ENCODE measurements at places on chromosomes 4 and X. TPM values are rescaled to one million over a fixed set of nuclear protein-coding genes. Genes with fewer than 3 reads are reported as not detected.

INTU gene
- total RNA-seq: 8.0 TPM

SAT1 gene
- 483 TPM for total RNA-seq

PAGE2B gene
- total RNA-seq: not detected

CENPI gene
- total RNA-seq: 0.26 TPM

FAM47A gene
- not detected for total RNA-seq

GRCh38 chrX:45852884-45853283 lies 652.2 kb upstream of the DIPK2B start:
- H3K36me3 ChIP-seq: no peaks in the 10 kb centered on the region
- no peak for DNase-seq
- H3K4me1 ChIP-seq: no peaks in the 10 kb centered on the region

- no peak overlapping the region for H3K4me3 ChIP-seq
- H3K27ac ChIP-seq: no peak overlapping the region
- DNase-seq: no peak
- H3K36me3 ChIP-seq: no peaks in the 10 kb centered on the region
Measured at GRCh38 chrX:74179071-74179470, 124.9 kb upstream of the ZCCHC13 start.

DNA sequence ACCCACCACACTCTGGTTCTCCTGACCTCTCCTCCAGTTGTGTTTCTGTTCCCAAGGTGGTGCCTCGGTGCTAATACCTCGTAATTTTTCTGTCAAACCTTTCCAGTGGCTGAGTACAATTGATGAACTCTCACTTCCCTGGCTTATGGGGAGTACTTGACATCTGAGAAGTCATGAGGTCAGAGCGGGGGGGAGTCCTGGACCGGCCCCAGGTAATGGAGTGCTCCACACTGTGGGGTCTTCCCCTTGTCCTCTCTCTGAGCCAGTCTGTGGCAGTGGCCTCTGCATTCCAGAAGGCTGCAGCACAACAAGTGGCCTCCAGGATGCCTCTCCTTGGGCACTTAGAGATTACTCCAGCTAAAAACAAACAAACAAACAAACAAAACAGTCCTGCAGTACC lies 122.5 kb upstream of the TRIM2 start:
- H3K4me3 ChIP-seq: no peak overlapping the region
- H3K27me3 ChIP-seq: no peaks in the 10 kb centered on the region
- H3K36me3 ChIP-seq: no peaks in the 10 kb centered on the region
- H3K4me1 ChIP-seq: peaks cover 11% of the 10 kb centered on the region

DNA sequence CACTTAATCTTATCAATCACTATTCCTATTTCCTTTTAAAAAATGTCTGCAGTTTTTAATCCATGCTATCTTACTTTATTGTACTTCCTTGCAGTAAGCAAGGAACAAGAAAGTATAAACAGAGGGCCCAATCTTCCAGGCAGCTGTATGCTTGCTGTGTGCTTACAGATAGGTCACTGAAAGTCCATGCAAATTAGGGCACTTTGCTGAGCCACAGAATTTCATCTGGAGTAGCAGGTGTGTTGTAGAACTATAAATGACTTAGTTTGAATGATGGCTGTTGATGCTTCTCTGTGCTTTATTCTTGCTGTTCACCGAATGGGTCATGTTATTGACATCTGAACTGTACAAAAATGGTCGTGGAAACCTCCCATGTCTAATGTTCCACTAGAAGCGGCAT lies 154.6 kb downstream of the ATOH1 start:
- H3K36me3 ChIP-seq: no peaks in the 10 kb centered on the region
- DNase-seq: no peak
- H3K27me3 ChIP-seq: no peaks in the 10 kb centered on the region
- H3K4me3 ChIP-seq: no peak overlapping the region

DNA sequence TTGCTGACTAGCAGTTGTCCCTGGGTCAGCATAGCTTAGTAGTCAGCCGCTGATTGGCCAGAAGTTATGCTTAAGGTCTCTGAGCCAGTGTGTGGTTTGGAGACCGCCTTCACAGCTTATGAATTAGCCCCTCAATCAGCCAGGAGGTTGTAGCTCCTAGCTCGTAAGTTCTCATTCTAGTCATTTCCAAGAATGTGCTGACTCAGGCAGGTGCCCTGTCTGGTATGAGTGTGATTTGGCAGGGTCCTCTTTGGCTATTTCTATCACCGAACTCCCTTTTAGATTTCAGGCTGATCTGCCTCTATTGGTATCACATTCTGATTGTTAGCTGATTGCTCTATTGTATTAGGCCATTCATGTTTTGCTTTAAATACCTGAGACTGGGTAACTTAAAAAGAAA lies 33.1 kb downstream of the NUDT11 start:
- no peaks in the 10 kb centered on the region for H3K4me1 ChIP-seq
- no peaks in the 10 kb centered on the region for H3K27me3 ChIP-seq
- DNase-seq: no peak
- no peak overlapping the region for H3K27ac ChIP-seq
- no peaks in the 10 kb centered on the region for H3K36me3 ChIP-seq
- no peak overlapping the region for H3K4me3 ChIP-seq

DNA sequence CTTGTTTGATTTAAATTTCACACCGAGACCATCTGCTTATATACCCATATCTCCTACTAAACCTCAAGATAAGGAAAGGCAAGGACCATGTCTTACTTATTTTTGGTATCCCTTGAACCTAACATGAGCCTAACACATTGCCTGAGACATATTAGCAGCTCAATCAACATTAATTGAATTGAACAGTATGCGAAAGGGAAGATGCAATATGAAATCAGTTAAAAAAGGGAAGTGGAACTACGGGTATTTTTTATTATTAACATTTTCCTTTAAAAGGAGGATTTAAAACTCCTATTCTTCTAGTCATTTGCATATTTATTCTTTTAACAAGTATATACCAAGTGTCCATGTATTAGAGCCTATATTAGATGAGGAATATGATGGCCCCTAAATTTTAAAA lies 197.0 kb downstream of the CAMK2D start:
- no peak for DNase-seq
- H3K27ac ChIP-seq: no peak overlapping the region
- H3K4me1 ChIP-seq: no peaks in the 10 kb centered on the region
- no peak overlapping the region for H3K4me3 ChIP-seq
- H3K36me3 ChIP-seq: no peaks in the 10 kb centered on the region

DNA sequence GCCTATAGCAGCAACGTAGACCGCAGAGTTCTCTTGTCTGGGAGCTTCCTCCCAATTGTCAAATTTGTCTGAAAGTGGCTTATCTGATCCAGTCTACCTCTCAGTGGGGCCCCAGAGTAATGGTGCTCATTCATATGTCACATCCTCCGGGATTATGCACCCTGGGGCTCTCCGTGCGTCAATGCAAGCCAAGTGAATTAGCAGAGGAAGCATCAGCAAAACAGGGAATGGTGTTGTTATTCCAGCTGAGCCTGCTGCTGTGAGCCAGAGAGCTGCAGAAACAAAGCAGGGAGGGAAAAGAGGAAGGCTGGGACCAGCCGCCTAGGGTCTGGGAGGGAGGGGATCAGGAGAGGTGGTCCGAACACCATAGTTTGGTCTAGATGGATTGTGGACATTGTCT lies 95.2 kb downstream of the CLNK start:
- H3K4me3 ChIP-seq: no peak overlapping the region
- no peaks in the 10 kb centered on the region for H3K36me3 ChIP-seq
- H3K27ac ChIP-seq: no peak overlapping the region
- no peak for DNase-seq
- H3K4me1 ChIP-seq: no peaks in the 10 kb centered on the region
- H3K27me3 ChIP-seq: no peaks in the 10 kb centered on the region

DNA sequence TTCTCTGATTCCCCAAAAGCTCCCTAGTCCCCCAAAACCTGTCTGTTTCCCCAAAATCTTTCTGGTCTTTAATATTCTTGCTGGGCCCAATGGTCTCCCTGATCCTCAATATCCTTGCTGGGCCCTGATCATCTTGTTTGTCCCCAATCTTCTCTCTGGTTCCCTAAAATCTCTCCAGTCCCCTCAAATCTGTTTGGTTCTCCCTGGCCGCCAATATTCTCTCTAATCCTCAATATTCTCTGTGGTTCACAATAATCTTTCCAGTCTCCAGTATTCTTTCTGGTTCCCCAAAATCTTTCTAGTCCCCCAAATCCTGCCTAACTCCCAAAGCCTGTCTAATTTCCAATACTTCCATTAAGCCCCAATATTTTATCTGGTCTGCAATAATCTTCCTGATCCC lies 18.5 kb downstream of the P2RY8 start:
- H3K4me1 ChIP-seq: no peaks in the 10 kb centered on the region
- H3K4me3 ChIP-seq: no peak overlapping the region
- no peak overlapping the region for H3K27ac ChIP-seq
- no peaks in the 10 kb centered on the region for H3K27me3 ChIP-seq

GRCh38 chr4:88866862-88867550 lies 169.4 kb upstream of the NAP1L5 start:
- H3K4me3 ChIP-seq: no peak overlapping the region
- no peaks in the 10 kb centered on the region for H3K4me1 ChIP-seq
- H3K27me3 ChIP-seq: no peaks in the 10 kb centered on the region
- H3K36me3 ChIP-seq: no peaks in the 10 kb centered on the region
